ENCODE measurements at places on chromosomes 7 and 10. TPM values are rescaled to one million over a fixed set of nuclear protein-coding genes. Genes with fewer than 3 reads are reported as not detected.

GRCh38 chr7:67463316-67463715, 466.7 kb downstream of the TYW1 start:
- no peaks in the 10 kb centered on the region for H3K27me3 ChIP-seq
- H3K36me3 ChIP-seq, result no peaks in the 10 kb centered on the region
- H3K27ac ChIP-seq, result no peak overlapping the region
- H3K4me1 ChIP-seq, result no peaks in the 10 kb centered on the region
- no peak for DNase-seq

MKX gene
- 15.0 TPM for total RNA-seq

GPR158 gene
- 0.33 TPM for total RNA-seq

SYT15B gene
- not detected for total RNA-seq

GRCh38 chr10:79468015-79468560, 22.7 kb upstream of the ZCCHC24 start:
- no peak for DNase-seq
- H3K27me3 ChIP-seq, result no peaks in the 10 kb centered on the region
- no peak overlapping the region for H3K4me3 ChIP-seq
- H3K36me3 ChIP-seq, result no peaks in the 10 kb centered on the region
- H3K27ac ChIP-seq, result no peak overlapping the region

DNA sequence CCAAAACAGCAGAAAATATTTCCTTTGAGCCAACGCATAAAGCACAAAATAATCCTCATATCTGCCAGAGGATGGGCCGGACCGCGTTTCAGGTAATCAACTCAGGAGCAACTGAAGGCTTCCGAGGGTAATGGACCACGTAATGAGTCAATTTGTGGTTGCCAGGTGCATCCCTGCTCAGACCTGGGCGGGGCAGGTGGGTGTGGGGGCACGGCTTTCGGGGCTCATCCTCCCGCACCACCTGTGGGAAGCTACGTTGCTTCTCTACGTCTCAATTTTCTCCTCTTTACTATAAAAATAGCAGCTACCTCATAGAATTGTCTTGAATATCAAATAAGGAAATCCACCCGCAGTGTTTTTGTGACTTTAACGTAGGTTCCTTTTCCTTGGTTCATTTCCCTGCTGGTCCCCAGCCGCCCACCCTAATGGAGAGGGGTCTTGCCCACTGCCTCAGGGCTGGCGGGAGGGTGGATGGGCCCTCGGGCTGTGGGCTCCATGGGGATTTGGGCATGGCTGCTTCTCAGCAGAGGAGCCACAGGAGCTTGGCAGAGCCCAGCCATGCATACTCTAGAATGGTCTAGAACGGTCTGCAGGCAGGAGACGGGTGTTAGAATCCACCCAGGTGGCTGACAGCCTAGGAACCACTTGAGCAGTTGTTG, 324.7 kb downstream of the ADARB2 start:
- H3K27me3 ChIP-seq, result no peaks in the 10 kb centered on the region
- H3K27ac ChIP-seq, result no peak overlapping the region
- H3K36me3 ChIP-seq, result no peaks in the 10 kb centered on the region
- DNase-seq, result no peak
- H3K4me3 ChIP-seq, result no peak overlapping the region

NFE2L3 gene
- 5.4 TPM for total RNA-seq

- DNase-seq, result no peak
- no peaks in the 10 kb centered on the region for H3K36me3 ChIP-seq
- no peaks in the 10 kb centered on the region for H3K4me1 ChIP-seq
- H3K27me3 ChIP-seq, result no peaks in the 10 kb centered on the region
- no peak overlapping the region for H3K4me3 ChIP-seq
Observed at GRCh38 chr7:133771788-133772419, 355.2 kb upstream of the LRGUK start.

DNA sequence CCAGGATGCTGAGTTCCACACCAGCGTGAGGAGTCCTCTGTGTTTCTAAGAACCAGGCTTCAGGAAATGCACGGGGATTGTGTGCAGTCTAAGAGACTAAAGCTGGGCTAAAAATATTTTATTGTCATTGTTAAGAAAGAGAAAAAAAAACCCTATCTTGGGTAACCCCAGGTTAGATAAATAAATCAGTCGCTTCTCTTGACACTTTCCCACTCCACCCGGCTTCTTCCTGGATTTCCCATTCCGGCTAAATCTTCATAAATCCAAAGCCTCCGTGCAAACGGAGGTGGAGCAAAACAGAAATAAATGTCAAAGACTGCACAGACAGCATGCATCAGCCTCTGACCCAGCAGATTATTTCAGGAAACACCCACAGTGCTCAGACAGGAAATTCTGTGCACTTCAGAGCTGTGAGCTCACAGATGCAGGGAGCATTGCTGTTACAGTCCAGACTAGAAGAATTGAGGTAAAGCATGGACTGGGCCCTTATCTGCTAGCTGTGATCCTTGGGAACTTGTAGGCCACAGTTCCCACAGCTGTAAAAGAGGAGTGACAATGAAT, 44.8 kb upstream of the GRID1 start:
- H3K27me3 ChIP-seq, result no peaks in the 10 kb centered on the region
- H3K4me1 ChIP-seq, result peaks cover 2% of the 10 kb centered on the region
- H3K27ac ChIP-seq, result no peak overlapping the region

Data from fibroblast of lung (primary cell).